ENCODE measurements at places on chromosomes 11 and 22.
A peak's percentile ranks its signal among the peaks of the same experiment; 100 is the strongest.

DNA sequence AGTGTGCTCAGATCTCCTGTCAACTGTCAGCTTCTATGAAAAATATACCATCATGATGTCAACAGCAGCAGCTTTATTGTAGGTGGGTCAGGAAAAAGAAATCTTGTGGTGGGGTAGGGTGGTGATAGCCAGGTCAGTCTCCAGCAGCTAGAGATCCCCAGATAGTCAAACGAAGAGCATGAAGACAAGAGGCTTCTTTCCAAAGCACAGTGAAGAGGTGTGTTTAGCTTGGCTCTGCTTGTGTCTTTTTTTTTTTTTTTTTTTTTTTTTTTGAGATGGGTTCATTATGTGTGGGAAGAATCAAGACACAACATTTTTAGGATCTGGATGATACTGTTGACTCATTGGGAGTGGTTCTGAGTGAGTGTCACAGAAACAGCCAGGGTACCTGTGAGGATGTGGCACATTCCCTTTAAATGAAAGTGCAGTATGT, 1075.5 kb downstream of the NTM start:
- no peak for DNase-seq

DNA sequence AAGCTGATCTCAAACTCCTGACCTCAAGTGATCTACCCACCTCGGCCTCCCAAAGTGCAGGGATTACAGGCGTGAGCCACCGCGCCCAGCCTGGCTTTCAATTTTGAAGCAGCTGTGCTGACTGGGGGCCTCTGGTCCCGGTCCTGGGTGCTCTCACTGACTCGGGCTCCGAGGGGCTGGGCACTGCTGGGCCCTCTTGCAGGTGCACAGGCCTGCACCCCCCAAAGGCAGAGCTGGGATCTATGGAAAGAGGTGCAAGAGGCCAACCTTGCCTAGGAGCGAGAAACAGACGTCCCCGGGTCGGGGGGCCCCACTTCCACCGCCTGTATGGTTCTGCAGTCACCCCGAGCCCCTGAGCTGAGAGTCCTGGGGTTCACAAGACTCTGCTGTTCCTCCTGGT, 33.2 kb downstream of the KIAA0930 start:
- no peak for DNase-seq

- DNase-seq, result no peak
Observed at GRCh38 chr11:130580372-130580771, 131.9 kb downstream of the ADAMTS15 start.

DNA sequence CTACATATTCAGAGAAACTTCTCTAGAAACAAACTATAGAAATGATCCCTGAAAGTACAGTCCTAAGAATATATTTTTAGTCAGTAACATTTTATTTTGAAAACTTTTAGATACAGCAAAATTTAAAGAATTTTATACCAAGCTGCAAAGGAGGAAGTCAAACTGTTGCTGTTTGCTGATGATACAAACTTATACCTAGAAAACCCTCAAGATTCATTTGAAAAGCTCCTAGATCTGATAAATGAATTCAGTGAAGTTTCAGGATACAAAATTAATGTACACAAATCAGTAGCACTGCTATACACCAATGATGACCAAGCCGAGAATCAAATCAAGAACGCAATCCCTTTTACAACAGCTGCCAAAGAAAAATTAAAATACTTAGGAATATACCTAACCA, 10.1 kb downstream of the ZBTB44 start:
- no peak for DNase-seq

- no peak for DNase-seq
Observed at GRCh38 chr11:17640493-17641164, 78.7 kb upstream of the MYOD1 start.

DNA sequence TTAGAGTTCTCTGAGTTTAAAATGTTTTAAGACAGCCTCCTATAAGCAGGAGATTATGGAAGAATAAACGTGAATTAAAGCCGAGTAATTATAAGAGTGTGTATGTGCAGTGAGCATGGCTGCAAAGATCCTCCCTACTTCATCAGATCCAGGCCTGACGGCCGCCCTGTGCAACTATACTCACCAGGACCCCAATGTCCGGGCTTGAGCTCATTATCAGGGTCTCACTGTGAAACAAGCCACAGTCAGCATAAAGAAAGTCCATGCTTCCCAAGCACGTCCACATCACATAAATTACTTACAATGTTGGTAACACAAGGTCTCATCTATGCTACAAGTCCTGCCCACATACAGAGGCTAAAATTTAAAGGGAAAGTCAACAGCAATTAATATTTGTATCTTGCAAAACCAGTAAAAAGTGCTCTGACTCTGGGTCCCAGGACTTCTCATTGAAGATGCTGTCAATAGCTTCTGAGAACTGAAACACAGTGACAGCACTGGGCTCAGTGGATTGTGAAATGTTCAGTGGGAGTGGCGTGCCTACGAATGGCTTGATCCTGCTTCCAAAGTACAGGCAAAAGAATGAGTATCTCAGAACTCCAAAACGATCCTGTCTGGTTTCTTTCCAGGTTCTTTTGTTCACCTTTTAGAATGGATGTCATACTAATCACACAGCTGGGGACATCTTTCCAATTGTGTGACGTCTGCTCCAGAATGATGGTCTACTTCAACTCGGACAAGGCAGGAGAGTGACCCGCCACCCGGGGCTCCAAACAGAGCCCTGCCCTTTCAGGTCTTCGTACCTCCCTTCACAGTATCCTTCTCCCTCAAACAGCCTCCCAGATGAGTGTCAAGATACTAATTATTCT, 72.1 kb upstream of the ARFGAP3 start:
- DNase-seq, result no peak

DNA sequence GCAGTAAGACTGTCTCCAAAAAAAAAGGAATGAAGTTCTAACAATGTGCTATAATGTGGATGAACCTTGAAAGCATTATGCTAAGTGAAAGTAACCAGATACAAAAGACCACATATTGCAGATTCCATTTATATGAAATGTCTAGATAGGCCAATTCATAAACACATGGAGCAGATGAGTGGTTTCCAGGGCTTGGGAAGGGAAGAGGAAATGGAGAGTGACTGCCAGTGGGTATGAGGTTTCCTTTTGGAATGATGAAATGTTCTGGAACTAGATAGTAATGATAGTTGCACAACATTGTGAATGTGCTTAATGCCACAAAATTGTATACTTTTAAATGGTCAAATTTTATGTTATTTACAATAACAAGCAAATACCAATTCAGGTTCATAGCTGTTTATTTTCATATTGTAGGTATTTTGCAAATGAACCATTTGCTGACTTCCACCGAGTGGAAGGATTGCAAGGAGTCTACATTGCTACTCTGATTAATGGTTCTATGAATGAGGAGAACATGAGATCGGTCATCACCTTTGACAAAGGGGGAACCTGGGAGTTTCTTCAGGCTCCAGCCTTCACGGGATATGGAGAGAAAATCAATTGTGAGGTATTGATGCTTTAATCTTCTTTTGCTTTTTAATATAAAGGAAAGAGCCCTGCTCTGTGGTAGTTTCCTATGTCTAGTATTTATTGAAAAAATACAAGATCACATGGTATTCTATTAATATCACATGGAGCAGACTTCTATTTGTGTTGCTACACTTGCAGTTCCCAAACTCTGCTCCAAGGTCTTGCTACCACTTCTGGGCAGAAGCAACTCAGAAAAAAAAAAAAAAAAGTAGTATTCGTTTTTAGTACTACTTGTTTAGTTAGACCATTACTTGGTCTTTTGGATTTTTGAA, 67.7 kb upstream of the SORL1-AS1 start:
- no peak for DNase-seq

- no peak for DNase-seq
Observed at GRCh38 chr11:111429066-111429506, 50.0 kb upstream of the POU2AF1 start.

DNA sequence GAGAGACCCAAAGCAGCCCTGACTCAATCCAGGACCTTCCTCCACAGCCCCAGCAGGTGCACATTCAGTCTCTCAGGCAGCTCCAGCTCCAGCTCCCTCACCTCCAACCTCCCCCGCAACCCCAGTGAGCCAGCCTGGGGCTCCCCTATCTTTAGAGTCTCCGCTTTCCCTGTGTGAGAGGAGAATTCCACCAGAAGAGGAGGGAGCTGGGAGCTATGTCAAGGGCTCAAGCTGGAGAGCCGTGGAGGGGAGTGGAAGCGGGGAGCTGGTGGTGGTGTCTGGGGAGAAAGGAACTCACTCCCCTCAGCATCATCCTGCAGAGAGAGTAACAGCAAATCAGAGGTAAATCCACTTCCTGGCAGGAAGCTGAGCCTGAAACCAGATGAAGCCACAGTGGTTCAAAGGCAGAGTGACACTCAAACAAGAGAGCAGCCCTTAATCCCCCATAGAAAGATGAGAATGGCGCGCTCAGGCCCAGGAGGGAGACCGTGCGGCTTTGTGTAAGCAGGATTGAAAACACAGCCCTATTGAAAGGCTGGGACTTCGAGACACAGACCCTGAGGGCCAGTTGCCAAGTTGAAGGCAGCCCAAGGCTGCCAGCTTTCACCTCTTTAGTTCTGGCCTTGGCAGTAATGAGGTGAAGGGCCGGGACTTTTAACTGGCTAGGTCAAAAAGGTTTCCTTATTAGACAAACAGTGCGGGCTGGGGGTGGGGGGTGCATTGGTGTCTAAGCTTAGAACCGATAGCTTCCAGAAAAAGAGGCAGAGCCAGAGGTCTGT, 21.4 kb upstream of the CDON start:
- peak; percentile 25 for DNase-seq

- no peak for DNase-seq
Observed at GRCh38 chr11:69211920-69212797, 56.4 kb downstream of the SMIM38 start.

- no peak for DNase-seq
Observed at GRCh38 chr11:129951201-129951865, 51.3 kb downstream of the PRDM10 start.

DNA sequence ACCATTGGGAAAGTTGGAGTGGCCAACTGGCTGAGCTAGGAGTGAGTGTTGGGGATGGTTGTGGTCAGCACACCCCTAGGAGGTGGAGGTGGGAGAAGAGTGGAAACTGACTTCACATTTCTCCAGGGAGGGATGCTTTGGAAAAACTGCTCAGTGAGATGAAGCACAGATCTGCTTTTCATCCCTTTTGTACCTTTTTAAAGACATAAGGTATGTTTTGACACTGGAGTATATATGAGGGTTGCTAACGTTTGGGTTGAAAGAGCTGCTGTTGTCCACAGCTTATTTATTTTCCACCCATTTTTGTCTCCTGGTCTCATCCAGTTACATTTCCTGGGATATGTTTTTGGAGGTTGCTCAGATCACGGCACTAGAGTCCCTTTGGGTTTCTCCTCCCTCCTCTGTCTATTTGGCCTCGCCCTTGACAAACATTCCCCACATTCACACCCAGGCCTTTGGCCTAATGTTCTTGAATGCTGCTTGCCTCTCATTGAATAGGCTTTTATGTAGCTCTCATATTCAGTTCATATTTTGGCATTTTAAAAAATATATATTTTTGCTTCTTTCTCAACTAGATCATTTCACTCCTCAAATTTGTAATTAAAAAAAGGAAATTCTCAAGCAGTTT, 8.3 kb downstream of the SREBF2 start:
- no peak for DNase-seq

DNA sequence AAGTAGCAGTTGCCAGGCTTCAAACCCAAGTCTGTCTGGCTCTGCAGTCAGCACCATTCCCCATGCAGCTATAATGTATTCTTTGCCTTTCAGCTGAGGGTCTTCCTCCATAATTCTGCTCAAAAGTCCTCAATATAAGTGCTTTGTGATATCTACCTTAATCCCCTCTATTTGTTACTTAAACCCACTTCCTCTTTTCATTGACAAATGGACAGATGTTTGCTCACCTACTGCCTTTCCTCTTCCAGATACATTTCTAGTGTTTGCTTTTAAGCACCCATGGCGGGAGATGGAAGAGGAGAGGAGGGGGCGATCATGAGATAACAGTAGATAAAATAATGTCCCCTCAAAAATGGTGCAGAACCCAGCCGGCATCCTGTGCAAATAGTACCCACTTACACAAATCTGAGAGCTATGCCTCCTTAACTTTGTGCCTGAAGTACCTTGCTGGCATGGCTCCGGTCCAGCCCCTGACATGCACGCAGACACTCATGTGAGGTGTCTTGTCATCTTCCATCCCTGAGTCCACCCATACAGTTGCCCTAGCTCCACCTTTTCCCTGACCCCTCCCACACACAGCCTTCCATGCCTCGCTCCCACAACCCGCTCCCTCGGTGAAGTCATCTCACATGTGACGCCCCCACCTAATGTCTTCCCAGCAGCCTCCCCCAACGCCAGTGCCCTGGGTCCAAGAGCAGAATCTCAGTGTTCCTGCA, 109.6 kb downstream of the TRIM29 start:
- DNase-seq, result no peak

- peak; percentile 46 for DNase-seq
Observed at GRCh38 chr11:1202776-1203504, 19.9 kb upstream of the MUC5B start.

DNA sequence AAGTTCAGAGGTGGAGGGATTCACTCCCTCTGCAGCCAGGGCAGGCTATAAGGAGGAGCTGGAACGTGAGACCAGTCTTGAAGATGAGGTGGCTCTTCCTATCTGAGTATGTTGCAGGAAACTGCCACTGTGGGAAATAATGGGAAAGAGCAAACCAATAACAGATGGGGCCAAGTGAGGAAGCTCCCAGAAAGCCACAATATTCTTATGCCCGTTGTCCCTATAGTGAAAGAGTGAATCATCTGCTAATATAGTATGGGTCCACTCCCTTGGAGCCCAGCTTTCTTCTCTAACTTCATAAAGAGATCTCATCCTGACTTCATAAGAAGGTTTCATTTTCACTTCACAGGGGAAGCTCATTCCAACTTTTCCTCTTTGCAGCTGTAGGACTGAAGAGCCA, 206.4 kb downstream of the BLID start:
- no peak for DNase-seq

- no peak for DNase-seq
Observed at GRCh38 chr11:129375751-129376657, at the start of gene BARX2. TSS of gene BARX2 (plus strand) at chr11:129375848. CDS start at chr11:129376036, 188 bp downstream.

DNA sequence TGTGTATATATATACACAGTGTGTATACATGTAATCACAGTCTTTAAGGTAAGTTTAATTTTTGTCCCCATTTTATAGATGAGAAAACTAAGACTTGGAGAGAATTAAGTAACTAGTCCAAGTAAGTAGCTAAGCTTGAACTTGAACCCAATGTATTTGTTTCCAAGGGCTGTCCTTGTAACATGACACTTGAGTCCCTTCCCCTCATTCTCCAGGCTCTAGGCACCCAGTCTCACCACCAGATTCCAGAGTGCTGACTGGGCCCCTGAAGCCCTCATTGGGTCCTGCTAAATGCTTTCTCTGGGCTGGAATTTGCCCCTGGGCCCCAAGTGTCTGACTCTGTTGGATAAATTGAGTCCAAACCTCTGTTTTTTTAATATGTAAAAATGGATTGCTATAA, 45.5 kb downstream of the ADM start:
- DNase-seq, result no peak
